Fibroblast of skin of back (primary cell): ENCODE measurements at places on chromosomes 7 and 10.

GRCh38 chr7:154914308-154914995 is 88.5 kb downstream of the PAXIP1 start:
- DNase-seq, result no peak

GRCh38 chr10:110398419-110399105 is 93.8 kb upstream of the SMNDC1 start:
- peak; percentile 98 for DNase-seq

- no peak for DNase-seq
These were observed 276.3 kb downstream of the ADARB2 start for GRCh38 chr10:1461016-1461415.

- peak; percentile 81 for DNase-seq
These were observed 66.9 kb upstream of the SLC25A13 start for GRCh38 chr7:96388620-96389383.

- peak; percentile 75 for DNase-seq
These were observed 95.7 kb downstream of the DNAJB6 start for GRCh38 chr7:157432541-157432956.

- peak; percentile 50 for DNase-seq
These were observed at the start of gene LRRC4 for GRCh38 chr7:128030654-128031611. TSS of gene LRRC4 (minus strand) at chr7:128031437. CDS start at chr7:128030640, 797 bp downstream.

- no peak for DNase-seq
These were observed 9.6 kb upstream of the EIF5AL1 start for GRCh38 chr10:79502561-79503309.

DNA sequence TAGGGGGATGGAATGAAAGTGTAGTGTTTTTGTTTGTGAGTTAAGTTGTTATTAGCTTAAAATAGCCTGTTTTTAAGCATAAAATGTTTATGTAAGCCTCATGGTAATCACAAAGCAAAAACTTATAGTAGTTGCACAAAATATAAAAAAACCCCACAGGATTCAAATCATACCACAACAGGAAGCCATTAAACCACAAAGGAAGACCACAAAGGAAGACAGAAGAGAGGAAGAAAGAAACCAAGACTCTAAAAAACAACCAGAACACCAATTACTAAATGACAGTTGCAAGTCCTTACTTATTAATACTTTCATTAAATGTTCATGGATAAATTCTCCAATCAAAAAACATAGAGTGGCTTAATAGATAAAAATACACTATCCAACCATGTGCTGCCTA is 63.6 kb downstream of the ANKRD7 start:
- no peak for DNase-seq

DNA sequence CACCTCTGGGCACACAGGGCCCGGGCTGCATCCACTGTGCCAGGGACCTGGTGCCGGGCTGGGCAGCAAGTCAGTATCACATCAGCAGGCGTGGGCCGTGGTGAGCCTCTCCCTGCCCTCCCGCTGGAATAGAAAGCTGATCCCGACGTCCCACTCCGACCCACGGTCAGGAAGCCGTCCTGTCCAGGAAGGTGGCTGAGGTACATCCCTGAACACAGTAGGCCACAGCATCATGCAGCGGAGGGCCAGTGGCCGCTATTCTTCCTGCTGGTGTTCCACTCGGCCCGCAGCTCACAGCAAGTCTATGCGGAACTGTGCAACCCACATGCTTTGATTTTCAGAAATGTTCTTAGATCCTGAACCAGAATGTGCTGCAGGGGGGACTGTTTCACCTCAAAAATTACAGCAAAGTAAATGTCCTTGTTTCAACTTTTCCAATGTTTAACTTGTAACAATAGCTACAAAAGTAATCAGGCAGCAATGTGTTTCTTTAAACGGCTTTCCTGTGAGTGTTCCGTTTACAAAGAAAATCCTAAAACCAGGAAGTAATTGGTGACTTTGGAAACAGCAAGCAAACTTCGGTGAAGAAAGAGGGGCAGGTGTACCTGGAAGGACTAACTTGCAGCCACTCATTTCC is 676 bp upstream of the GPR146 start:
- no peak for DNase-seq

DNA sequence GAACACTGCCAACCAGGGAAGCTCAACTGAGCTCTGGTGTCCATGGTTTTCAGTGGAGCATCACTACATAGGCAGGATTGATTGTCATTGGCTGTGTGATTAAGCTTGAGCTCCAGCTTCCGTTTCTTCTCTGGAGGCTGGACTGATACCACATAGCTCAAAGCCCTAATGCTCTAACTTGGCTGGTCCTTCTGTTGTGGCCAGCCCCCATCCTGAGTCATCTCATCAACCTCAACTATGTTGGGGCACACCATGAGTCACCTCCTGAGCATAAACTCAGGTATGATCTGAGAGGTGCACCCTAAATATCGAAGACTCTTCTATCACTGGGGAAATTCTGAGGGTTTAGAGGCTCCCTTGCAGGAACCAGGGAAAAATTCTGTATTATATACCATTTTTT is 114.5 kb upstream of the INHBA start:
- peak; percentile 80 for DNase-seq

- no peak for DNase-seq
These were observed 80.6 kb downstream of the BEND7 start for GRCh38 chr10:13448216-13448615.

DNA sequence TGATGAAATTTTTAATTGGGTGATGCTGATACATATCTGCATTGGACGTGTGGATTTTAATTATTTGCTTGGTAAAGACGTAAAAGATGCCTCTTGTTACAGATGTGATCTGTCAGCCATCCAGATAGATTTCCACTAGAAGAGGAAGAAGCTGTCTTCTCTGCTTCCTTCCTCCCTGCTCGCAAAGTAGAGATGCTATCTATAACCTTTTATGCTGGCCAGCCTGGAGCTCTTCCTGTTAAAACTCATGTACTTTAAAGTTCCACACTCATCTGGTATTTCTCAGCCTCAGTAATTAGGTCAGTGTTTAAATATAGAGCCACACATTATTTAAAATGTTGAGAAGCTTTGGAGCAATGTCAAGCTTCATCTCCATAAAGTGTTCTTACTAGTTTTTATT is 51.2 kb upstream of the TMEM229A start:
- no peak for DNase-seq

- DNase-seq, result no peak
These were observed 40.1 kb downstream of the ELMO1 start for GRCh38 chr7:37408291-37409228.
